ENCODE measurements at places on chromosomes 6 and 20.

DNA sequence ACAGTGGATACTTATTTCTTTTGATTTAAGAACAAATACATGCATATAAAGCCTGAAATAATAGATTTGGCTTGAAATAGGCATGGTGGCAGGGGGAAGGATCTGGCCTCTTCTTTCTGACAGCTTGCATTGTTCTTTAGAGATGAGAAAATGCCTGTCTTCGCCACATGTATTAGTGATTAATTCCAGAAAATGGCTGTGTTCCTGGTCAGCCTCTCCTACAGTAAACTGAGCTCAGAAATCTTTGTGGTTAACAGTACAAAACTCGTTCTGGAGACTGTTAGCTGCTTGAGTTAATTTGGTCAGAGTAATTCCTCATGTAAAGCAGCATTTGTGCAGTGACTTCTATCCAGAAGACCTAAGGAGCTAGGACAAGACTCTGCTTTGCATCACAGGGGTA is 151.5 kb downstream of the EYA4 start:
- DNase-seq, result no peak

DNA sequence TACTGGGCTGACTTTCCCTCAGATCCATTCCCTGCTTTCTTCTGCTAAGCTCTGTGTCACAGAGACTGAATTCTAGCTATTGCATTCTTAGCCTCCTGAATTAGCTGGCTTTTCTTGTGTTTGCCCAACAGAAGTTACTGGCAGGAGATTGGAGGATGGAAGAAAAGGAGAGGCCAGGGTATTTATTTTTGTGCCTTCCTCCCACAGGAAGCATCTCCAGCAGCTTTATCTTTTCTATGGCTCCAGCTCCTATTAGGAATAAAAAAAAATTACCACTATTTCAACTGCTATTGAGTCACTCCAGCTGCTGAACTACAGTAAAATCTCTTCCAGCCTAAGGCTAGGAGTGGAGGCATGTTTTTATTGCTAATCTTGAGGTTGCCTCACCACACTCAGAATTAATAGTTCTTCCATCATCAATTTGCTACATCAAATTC is 492.4 kb downstream of the RFPL4B start:
- no peak for DNase-seq

DNA sequence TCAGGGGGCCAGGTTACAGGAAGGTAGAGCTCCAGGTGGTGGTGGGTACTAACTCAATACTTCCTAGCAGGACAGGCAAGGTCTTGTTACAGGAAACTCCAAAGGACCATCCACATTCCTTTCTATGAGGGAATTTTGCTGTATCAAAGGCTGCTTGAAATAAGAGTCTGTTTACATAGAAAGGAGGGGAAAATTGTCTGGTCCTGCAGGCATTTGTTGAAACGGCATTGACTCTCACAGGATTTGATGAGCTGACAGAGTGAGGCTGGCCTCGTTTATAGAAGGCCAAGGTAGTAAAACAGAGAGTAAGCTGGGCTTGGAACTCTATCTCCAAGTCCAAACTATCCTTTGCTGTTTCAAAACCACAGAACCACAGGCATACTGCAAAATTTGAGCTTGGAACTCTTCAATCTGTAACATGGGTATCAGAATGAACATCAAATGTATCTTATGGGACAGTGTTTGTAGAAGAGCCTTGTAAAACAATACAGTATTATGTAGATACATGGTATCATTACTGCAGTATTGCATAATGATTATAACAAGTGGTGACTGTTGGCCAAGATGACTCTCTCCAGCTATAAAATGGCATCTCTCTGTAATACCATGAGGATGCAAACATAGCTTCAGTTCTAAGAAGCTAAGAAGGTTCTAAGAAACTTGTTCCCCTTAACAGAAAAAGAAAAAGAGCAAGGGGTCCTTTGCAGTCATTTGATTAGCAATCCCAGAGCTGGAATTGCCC is 61.5 kb downstream of the TRAM2 start:
- DNase-seq, result no peak

DNA sequence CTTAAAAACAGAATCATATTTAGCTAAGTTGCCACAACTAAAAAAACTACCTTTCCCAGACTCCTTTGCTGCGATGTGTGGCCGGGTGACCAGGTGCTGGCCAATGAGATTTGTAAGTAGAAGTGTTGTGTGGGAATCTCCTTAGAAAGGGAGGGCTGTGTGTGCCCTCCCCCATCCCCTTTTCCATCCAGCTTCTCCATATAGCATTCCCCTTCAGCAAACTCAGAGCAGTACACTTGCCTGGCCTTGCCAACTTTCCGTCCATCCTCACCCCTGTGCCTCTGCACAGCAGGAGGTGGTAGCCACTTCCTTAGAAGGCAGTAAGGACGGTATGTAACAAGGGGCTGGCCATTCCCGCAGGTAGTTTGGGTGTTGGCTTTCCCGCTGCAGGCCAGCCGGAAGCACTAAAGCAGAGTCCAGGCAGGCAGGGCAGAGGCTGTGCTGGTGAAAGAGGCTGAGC is 22.3 kb upstream of the KCNK16 start:
- DNase-seq, result no peak

Data from progenitor cell of endocrine pancreas (in vitro differentiated cells).